ENCODE measurements at places on chromosomes 11 and 22.
A peak's percentile ranks its signal among the peaks of the same experiment; 100 is the strongest.

- DNase-seq = peak; percentile 66
These were observed 20.7 kb downstream of the ELF5 start for GRCh38 chr11:34492806-34493414.

DNA sequence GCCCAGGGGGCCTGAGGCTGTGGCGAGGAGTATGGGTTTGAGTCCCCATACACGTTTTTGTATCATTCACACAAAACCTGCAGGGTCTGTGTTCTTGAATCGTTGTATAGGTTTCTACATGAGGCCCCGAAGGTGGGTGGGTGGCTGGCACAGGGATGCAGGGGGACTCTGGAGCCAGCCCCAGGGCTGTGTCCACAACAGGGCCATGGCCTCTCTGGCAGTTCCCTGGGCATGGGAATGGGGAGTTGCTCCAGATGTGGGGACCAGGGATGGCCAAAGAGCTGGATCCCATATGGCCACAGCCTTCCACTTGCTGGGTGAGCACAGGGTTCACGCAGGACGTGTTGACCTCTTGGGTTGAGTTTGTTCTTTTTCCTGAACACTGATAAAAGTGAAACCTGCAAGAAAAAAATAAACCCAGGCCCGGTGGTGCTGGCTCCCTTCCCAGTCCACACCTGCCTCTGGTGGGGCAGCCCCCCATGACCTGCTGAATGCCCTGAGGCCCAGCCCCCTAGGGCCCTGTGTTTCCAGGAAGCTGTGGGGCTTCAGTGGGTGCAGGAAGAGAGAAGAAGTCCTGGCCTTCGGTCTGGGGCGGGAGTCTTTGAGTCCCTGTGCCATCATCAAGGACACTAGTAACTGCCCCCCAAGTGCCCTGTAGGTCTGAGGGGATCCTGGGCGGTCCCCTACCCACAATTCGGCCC, 16.1 kb downstream of the MYRF start:
- no peak for DNase-seq

GRCh38 chr22:28123989-28124766, 205.1 kb upstream of the PITPNB start:
- DNase-seq = no peak

- DNase-seq = no peak
These were observed 29.3 kb upstream of the CSNK1E start for GRCh38 chr22:38346506-38346905.

DNA sequence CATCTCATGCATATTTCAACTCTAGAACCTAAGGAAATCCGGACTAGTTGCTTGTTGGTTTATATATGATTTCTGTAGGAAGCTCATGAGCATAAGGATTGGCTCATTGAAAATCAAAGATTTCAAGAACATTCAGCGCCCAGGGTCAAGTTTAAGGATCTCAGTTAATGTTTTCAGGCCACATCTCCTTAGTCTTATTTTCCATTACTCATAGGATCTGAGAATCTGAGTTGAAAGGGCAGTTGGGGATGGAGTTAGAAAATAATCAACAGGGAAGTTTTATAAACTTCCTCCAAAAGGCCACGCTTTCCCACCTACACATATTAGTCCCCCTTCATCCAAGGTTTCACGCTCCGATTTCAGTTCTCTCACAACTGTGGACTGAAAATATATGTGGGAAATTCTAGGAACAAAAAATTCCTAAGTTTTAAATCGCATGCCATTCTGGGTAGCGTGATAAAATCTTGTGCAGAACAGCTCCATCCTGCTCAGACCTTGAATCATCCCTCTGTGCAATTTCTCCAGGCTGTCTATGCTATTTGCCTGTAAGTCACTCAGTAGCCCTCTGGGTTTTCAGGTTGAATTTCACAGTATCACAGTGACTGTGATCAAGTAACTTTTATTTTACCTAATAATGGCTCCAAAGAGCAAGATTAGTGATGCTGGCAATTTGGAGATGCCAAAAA, 160.2 kb downstream of the KIRREL3 start:
- DNase-seq = peak; percentile 25

DNA sequence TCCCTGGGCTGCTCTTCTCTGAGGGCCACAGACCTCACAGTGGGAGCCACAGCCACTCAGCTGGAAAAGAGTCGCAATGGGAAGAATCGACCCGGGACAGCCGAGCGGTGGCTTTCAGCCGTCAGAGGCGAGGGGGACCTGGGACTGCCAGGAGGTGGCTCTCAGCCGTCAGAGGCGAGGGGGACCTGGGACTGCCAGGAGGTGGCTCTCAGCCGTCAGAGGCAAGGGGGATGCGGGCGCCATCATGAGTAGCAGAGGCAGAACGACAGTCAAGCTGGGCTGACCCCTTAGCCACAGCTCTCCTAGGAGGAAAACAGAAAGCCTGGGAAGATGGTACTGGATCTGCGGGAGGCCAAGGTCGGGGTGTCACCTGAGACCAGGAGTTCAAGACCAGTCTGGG, 14.9 kb upstream of the MUC2 start:
- DNase-seq = no peak

DNA sequence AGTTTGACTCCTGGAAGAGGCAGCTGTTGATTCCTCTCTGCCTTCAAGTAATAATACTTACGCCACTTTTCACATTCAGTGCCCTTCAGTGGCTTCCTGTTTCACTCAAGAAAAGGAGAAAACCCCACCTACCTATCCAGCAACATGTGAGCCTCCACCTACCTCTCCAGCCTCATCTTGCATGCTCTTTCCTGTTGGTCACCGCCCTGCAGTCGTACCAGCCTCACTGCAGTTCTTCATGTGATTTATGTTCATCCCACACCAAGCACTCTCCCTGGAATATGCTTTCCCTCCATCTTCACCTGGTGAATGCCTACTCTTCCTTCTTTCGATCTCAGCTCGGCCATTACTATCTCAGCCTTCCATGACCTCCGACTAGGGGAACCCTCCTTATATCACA, 21.8 kb upstream of the YWHAH start:
- no peak for DNase-seq

DNA sequence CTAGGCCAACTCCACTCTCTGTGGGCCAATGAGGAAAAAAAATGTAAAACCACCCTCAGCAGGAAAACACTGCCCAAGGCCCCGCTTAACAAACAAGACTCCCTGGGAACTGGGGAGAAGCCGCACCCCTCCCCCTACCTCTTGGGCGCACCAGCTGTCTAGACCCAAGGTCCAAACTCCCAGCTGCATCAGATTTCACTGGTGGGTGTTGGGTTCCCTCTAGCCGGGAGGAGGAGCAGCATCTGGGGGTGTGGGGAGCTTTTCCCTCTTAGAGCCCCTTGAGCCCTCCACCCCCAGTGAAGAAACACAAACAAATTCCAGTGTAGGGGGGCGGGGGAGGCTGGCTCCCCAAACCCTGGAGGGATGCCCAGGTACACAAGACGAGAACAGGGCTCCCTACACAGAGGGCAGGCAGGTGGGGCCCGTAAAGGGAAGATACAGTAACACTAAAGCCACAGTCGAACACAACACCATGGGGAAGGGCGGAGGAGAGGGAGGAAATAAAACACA, 64.9 kb downstream of the NECTIN1 start:
- no peak for DNase-seq

DNA sequence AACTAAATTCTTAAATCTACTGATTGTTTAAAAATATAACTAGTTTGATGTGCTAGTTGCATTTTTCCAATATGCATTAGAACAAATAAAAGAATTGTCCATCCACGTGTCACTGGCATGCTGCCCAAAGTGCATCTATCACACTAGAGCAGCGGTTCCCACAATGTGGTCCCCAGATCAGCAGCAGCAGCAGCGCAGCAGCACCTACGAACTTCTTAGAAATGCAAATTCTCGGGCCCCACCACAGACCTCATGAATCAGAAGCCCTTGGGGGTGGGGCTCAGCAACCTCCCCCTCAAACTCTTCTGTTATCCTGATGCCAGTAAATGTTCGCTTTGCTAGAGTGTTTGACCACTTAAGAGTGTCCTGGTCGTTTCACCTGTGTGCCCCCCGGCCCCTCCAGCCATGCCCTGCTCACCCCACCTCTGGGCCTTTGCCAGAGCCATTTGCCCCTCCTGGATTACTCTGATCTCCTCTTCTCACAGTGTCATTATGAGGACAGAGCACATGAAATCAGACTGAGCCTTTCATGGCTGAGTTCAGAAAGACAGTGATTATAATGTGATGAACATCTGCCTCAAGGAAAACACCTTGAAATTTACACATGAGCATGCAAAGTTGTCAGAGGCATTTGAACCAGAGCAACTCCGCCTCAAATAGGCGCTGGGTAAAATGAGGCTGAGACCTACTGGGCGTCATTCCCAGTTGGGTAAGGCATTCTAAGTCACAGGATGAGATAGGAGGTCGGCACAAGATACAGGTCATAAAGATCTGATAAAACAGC, 12.6 kb upstream of the VSIG10L2 start:
- DNase-seq = no peak

- DNase-seq = no peak
These were observed 16.0 kb downstream of the ZMAT5 start for GRCh38 chr22:29750559-29751538.

DNA sequence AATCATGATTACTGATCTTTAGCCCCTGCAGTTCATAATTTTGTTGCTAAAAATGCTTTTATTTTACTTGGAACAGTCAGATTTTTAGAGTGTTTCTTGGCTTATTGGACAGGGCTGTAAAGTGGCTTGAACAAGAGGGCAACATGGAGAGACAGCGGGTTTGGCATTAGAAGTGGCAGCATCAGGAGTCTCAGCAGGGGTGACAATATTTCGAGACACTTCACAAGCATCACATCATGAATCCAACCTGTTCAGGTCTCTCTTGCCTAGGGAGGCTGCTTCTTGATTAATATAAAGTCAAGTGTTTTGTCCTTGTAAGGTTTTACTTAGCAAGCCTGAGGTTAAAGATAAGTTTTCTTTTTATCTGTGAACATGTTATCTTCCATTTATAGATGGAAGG, 2249.5 kb downstream of the LRRC4C start:
- DNase-seq = no peak

- DNase-seq = no peak
These were observed 541.9 kb upstream of the CADM1 start for GRCh38 chr11:116046127-116046526.

- DNase-seq = peak; percentile 51
These were observed 23.4 kb downstream of the KRTAP5-5 start for GRCh38 chr11:1652771-1653540.

- DNase-seq = no peak
These were observed 84.8 kb downstream of the RTL6 start for GRCh38 chr22:44413211-44413610.

DNA sequence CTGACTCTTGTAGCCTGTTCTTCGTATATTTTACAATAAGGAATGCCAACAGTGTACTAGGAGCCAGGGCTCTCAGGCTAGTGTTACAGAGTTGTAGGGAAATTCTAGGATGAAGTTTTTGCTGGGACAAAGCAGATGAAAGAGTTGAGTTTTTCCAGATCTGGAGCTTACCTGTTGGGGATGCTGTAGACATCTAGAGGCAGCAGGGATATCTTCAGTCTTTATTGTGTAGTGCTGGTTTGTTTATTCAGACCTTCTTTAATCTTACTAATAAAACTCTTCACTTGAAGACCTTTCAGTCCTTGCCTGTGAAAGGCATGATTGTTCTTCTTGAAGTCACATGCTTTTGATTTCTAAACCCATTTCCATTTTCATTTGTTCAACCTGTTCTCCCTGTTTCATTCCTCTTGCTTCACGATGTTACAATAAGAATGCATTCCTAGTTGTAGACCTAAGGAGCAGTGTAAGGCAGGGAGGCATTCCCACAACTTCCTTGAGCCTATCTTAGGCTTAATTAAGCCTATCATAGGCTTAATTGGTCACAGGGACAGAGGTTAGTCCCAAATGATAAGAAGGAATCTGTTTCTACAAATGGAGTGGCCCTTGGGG, 7.9 kb upstream of the SLC37A2 start:
- no peak for DNase-seq

GRCh38 chr11:65932558-65932919, 12.7 kb upstream of the TSGA10IP start:
- peak; percentile 32 for DNase-seq

GRCh38 chr11:720642-721246, 14.7 kb downstream of the EPS8L2 start:
- peak; percentile 53 for DNase-seq

DNA sequence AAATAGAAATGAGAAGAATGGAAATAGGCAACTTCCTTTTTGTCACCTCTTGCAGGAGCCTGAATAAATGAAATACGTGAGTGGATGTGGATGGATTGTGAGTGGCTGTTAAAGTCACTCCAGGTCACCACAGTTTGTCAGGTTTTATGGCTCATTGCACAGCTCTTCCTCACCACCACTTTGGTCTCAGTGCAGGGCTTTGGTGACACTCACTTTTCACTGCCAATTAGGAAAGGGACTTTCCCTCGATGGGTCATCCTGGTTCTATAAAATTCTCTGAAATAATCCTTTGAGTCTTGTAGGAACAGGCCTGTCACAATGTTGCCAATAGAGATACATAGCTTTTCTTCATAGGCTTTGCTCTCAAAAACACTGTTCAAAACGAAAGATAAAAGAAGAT, 172.4 kb upstream of the C11orf87 start:
- no peak for DNase-seq

DNA sequence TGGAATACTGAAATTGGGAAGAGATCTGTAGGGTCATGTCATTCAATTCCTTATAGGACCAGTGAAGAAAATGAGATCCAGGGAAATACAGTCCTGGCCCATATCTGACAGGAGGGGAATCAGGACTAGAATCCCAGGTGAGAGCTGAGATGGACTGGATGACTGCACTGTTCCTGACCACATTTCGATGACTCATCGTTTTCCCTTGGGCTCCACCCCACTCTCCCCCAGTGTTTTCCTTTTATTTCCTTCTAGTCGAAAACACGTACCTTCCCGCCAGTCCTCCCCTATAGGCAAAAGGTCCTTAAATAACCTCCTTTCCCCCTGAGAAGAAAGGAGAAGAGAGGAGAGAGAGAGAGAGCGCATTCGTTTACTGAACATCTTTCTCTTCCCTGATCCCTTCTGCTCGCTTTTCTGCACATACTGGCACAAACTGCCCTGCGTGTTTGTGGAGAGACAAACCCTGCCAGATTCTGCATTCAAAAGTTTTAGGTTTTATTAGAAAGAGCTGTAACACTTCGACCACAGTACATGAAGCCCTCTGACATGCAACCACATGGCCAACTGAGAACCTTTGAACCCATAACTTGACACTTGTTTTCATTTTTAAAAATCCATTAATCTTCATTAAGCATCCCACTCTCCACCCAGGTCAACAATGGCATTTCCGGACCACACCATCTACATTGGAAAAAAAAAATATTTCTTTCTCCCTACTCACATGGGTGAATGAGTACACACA, 565.7 kb downstream of the METTL15 start:
- DNase-seq = peak; percentile 81

GRCh38 chr11:10298342-10298741, 4.3 kb upstream of the SBF2 start:
- DNase-seq = peak; percentile 92

Measured in fibroblast of villous mesenchyme (primary cell).